ENCODE measurements at places on chromosomes 13 and 19.

DNA sequence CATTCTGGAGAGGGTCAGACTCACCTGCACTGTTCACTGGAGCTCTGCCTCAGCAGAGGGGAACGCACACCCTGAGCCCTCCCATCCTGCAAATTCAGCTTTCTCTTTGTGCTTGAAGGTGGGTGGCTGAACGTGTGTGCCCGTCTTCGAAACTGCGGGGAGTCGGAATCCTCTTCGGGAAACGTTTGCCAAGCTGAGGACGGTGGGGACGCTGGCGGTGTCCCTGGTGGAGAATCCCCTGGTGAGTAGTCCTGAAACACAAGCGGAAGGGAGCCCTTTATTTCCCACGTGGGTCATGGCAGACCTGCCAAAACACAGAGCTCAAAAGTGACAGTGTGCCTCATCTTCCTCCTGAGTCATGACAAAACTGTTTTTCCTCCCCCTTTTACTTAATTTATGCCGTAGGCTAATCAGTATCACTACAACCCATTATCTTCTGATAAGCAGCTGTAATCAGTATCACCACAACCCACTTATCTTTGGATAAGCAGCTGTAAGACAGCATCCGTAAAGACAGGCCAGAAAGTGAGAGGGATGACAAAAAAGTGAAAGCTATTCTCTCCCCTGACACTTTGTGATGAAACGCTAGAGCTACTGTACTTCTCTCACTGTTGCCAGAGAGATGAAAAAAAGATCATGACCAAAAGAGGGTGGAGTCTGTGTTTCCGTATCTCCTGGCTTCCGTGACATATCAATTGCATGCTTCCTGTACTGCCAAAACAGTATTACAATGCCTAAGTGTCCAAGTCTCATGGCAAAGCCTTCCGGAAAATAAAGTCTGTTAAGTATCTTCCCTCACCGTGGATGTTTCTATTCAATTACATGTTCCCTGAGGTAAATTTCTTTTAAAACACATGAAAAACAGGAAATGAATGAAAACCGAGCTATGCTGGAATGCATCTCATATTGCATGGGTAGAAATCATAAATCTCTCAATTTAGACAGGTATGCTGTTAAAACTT, 155.5 kb downstream of the TBC1D4 start:
- no peak for DNase-seq

DNA sequence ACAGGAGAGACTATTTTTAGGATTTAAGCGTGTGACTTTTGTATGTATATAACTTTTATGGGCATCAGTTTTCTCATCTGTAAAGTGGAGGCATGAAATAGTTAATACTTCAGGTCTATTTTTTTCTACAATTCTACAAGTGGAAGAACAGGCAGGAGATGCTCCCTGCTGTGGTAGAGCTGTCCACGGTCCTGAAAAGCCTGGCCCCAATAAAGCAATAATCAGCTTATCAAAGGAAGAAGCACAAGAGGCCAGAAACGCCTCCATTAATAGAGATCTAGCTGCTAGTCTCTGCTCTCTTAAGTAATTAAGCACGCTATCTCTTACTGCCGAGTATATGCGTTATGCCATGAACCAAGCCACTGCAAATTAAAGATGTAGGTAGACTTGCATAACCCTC, 28.0 kb upstream of the WASF3 start:
- DNase-seq: no peak

GRCh38 chr13:21826214-21827015, 155.5 kb downstream of the FGF9 start:
- no peak for DNase-seq

- peak; percentile 74 for DNase-seq
Measured at GRCh38 chr19:48660852-48661710, 11.7 kb downstream of the NTN5 start.

- no peak for DNase-seq
Measured at GRCh38 chr19:2282062-2282861, at the start of gene PEAK3. Gene PEAK3, minus strand, starts transcription at chr19:2282175. Its CDS starts 1,244 bp downstream, at chr19:2280931.

- no peak for DNase-seq
Measured at GRCh38 chr13:22648320-22648801, 532.4 kb upstream of the SGCG start.

DNA sequence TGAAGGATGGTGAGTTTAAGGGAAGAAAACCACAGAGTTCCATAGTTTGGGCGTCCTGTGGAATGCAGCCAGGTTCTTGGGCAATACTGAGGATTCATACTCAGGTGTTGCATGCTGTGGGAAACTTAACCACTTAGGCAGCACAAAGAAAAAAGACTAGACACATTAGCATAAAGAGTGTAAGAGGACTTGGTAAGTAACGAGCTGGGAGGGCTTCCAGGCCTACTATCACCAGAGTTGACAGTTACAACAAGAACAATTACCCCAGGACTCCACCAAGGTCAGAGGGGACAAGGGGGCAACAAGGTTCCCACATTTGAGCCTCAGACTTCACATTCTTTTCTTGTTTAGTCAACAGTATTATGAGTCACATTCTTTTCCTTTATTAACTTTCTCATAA, 33.2 kb downstream of the KCTD12 start:
- no peak for DNase-seq

DNA sequence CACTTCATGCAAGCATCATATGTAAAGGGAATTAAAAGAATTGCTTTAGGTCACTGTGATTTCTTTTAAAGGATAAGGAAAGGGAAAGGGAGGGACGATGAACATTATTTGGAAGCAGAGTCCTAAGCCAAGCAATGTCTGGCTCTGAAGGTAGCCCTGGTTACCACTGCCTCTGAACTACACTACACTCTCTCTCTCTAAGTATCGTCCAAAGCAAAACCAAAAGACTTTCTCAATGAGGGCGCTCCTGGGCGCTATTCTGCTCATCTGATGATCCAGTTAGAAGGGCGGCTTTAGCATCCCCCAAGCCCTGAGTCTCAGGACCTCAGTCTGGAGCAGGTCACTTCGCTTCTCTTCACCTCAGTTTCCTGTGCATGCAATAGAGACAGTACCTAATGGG, 26.2 kb downstream of the FOXO1 start:
- DNase-seq: no peak

- DNase-seq: no peak
Measured at GRCh38 chr13:50847501-50847900, 4.0 kb upstream of the DLEU7 start.

DNA sequence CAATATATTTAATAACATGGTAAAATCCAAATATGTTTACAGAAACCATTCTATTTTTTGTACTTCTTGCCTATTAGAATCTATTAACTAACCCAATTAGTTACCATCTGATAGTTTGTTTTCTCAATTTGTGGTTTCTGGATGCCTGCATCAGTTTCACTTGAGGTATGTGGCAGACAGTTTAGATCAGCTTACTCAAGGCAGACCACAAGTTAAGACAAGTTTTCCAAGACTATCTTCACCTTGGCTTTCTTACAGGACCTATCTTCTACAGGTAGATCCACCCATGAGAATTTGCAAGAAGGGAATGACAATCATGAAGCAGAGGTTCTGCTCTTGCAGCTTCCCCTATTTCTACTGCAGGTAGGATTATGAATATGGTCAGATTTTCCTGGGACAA, 458.6 kb downstream of the DACH1 start:
- no peak for DNase-seq

DNA sequence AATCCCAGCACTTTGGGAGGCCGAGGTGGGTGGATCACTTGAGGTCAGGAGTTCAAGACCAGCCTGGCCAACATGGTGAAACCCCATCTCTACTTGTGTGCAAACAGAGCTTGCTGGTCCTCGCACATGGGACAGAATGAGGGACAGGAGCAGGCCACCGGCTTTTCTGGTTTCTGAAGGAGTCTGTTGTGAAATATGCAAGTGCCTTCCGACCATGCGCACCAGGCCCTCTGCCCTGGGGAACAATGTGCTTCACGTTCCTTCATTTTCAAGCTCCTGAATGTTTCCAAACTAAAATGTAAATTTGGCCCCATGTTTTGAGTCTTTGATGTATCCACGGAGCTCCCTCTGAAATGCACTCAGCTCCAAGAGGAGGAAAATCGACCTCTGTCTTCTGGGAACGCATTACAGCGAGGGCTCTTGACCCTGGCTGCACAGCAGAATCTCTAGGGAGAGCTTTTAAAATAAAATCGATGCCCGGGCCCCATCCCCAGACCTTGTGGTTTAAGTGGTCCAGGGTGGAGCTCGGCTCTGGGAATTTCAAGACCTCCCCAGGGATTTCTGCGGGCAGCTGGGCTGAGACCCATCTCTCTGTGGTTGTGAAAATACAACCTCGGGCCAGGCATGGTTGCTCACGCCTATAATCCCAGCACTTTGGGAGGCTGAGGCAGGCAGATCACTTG, 9.3 kb upstream of the ACP4 start:
- no peak for DNase-seq

GRCh38 chr13:49308097-49308875, 60.6 kb downstream of the CDADC1 start:
- no peak for DNase-seq

DNA sequence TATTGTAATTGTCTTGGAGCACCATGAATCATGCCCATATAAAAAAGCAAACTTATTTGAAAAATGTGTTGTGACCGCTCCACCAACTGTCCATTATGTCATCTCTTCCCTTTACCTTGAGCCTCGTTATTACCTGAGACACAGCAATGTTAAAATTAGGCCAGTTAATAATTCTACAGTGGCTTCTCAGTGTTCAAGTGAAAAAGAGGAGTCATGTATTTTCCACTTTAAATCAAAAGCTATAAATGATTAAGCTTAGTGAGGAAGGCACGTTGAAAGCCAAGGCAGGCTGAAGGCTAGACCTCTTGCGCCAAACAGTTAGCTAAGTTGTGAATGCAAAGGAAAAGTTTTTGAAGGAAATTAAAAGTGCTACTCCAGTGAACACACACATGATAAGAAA, 210.5 kb downstream of the GPC6 start:
- DNase-seq: no peak

DNA sequence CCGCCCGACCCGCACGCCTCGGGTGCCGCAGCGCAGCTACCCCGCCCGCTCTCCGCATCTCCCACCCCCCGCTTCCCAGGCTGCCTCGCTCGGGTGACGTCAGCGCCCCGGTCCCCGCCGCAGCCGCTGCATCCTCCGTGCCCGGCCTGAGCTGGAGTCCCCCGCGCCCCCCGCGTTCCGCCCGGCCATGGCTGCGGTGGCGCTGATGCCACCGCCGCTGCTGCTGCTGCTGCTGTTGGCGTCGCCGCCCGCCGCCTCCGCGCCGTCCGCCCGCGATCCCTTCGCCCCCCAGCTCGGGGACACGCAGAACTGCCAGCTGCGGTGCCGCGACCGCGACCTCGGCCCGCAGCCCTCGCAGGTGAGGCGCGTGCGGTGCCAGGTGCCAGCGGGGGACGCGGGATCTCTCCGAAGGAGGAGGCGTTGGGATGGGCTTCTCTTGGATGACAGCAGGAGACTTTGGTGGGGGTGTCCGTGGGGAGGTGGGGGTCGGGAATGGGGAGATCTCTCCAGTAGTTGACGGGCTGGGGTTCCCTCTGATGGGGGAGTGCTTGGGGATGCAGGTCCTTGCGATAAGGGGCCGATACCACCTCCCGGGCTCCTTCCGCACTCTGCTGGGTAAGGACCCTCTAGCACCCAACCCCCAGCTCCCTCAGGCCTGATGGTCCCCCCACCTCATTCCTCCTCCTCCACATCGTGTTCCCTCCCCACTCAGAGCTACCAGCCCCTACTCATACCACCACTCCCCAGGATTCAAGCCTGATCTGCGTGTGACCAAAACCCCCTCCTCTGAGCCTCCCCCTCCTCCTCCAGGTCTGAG, at the start of gene TMEM59L:
Gene TMEM59L (plus strand): TSS at position 99 of the 817 bp plus-strand sequence. CDS start 89 bp downstream, at position 188.
- no peak for DNase-seq

DNA sequence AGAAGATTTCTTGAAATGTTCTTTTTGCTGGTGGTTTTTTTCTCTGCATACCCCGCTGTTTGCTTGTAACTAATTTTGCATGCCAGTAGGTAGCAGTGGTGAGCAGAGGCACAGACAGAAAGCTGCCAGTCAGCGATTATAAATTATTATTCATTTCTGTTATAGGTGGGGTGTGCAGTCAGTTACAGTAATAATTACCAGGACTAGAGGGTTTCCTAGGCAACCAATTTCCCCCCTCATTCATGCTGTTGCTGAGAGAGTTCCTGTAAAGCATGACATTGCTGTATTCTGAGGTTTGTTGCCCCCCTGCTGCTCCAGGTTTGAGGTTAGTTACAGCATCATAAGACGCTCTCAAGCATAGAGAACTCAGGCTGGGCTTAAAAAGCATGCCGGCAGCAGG, 104.5 kb downstream of the URI1 start:
- no peak for DNase-seq

DNA sequence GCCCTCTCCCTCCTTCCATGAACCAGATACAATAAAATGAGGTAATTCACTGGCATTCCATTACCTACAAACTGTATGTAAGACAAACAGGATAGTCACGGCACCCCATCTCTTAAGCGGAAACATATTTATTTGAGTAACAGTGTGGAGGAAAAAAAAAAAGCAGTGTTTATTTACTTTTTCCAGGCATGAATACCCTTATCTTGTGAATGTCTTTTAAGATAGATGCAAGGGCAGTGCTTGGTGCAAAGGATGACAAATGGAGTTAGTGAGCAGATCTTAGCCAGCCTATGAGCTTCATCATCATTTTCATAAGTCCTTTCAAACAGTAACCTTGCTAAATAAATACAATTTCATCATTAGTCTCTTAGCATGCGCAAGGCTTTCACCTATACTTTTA, 1661.8 kb upstream of the SPRY2 start:
- no peak for DNase-seq

DNA sequence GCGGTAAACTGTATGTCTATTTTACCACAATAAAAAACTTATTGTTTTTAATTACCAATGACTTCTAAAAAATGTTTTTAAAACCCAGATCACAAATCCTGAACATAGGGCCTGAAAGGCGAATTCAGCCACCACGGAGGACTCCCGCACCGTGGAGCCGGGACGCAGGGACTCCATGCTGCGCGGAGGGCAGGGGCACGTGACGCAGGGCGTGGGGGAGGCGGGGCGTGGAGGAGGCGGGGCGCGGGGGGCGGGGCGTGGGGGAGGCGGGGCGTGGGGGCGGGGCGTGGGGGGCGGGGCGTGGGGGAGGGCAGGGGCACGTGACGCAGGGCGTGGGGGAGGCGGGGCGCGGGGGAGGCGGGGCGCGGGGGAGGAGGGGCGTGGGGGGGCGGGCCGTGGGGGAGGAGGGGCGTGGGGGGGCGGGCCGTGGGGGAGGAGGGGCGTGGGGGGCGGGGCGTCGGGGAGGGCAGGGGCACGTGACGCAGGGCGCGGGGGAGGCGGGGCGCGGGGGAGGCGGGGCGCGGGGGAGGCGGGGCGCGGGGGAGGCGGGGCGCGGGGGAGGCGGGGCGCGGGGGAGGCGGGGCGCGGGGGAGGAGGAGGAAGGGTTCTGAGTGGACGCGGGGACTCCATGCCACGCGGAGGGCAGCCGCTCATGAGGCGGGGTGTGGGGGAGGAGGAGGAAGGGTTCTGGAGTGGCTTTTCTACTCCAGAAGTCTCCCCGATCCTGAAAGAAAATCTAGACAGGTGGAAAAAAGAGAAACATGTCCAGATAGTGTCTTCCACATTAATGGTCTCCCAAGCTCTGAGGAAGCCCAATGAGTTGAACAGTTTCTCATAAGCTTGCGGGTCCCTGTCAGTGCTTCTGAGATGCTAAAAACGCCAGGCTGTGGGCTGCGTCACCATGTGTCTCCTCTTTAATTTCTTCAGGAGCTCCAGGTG, 4.4 kb upstream of the PROZ start:
- no peak for DNase-seq

All from NK-92 treated with Interleukin-12 subunit alpha and Interleukin-12 subunit beta, amount 100 ng/mL, for 24 hours (cell line).